Mucosa of gallbladder (tissue), 1 donor: ENCODE measurements at places on chromosomes 1 and 21. TPM values are rescaled to one million over a fixed set of nuclear protein-coding genes. Genes with fewer than 3 reads are reported as not detected.

CR1L gene
- not detected for total RNA-seq

ZBTB8B gene
- 0.03 TPM for total RNA-seq

ATP6V1G3 gene
- not detected for total RNA-seq

RPTN gene
- total RNA-seq: not detected

DNA sequence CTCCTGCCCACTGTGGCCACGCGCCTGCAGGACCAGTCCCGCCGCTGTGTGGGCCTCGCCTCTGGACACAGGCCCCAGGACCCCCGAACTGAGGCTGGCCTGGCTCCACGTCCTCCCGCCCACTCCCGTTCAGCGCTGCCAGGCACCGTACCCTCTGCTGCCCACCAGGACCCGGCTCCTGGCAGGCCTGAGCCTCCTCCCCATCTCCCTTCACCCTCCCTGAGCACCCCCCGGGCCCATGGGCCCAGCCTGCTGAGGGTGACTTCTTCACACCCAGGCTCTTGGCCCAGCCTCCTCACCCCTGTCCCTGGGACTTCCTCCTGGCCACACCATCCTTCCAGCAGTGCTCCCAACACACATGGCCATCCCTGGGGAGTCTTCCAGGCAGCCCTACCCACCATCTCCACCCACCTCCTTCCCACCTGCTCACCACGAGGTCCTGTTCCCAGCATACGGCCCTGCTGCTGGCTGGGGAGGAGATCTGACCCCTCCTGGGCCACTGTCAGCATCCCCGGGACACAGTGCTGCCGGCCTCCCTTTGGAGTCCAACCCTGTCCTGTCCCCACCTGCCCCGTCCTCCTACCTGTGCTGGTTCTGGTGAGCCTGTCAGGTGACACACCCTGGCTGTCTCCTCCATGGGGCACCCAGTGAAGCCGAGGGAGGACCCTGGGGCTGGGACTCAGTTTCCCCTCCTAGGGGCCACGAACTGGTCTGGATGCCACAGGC, 53.7 kb downstream of the SLX9 start:
- no peak for DNase-seq

DNA sequence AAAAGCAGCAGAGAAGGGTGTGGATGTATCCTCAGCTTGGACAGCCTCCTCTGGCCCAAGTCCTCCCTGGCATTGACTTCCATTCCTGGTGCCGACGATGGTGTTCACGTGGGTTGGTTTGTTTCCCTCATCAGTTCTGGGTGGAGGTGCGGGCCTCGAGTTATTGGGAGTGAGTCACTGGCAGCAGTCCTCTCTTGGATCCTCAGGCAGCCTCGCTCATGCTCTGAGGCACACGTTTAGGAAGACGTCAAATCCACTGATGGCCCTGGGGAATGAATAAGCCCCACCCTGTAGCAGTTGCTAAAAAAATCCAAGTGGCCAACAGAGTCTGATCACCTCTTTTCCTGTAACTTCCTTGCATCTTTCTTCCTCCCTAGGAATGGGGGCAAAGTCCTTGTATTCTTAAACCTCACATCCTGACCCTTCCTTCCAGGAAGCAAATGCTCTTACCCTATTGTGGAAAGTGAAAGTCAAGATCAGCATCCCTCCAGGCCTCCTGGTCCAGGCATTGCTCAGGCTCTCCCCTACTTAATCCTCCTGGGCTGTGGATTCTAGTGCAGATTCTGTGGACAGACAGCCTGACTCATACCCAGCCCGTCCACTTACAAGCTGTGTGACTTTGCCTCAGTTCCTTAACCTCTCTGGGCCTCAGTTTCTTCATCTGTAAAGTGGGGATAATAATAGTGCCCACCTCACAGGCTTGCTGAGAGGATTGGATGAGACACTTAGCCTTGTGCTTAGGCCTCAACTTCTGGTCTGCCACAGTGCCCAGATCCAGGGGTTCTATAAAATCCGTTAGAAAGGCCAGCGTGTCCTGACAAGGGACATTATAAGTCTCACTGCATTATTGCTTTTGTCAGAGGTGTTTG, 111.1 kb downstream of the TLR5 start:
- peak; percentile 65 for DNase-seq

GRCh38 chr1:33244809-33245186, 11.5 kb upstream of the ZNF362 start:
- DNase-seq: no peak

- DNase-seq: peak; percentile 85
Observed at GRCh38 chr1:183783767-183784637, 20.9 kb upstream of the RGL1 start.

DNA sequence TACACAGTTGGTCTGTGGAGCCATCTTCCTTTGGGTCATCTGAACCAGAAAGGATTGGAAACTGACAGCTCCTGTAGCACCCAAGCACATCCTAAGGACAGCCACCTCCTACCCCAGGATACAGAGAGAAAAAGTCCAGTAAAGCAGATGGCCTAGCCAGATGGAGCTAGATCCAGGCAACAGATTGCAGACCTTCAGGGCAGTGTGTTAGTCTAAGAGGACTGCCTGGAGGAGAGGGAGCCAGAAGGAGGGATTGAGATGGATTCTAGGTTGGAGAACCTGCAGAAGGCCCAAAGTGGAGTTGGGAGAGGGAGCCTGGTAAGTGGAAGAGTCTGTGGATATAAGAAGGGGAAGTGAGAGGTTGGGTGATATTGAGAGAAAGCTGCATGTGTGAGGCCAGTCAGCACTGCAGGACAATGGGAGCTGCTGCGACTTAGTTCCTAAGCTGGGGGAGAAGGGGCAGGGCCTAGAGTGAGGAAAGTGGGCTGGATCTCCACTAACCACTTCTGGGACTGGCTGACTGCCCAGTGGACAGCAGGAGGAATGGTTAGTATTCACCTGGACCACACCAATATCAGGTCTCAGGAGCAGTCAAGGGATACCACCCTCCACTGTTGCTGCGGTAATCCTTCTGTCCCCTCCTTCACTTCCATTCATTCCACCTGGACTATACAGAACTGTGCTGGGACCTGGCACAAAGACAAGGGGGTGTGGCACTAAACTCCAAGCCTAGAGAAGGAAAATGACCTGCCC, 13.4 kb downstream of the BCAN start:
- no peak for DNase-seq

GRCh38 chr1:169200319-169200718, 93.8 kb downstream of the ATP1B1 start:
- DNase-seq: no peak

GRCh38 chr1:214123061-214123784, 135.4 kb downstream of the PROX1 start:
- peak; percentile 65 for DNase-seq

- DNase-seq: no peak
Observed at GRCh38 chr21:33434770-33435360, 31.7 kb downstream of the IFNGR2 start.

DNA sequence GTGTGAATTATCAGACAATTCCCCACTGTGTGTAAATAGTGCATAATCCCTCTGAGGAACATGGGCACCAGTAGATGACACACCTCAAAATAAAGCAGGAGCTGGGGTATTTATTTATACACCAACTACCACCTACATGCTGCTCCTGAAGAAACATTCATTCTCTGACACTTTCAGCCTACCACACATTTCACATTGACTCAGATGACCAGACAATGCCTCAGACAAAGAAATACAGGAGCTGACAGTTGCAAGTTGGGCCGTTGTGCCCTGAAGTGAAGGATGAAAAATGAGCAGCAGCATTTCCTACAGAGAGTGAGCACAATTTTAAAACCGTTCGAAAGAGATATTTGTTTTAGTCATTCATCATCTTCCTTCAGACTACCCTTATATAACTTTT, 63.2 kb downstream of the RGS2 start:
- no peak for DNase-seq

GRCh38 chr1:193406901-193407300, 220.5 kb upstream of the B3GALT2 start:
- no peak for DNase-seq

DNA sequence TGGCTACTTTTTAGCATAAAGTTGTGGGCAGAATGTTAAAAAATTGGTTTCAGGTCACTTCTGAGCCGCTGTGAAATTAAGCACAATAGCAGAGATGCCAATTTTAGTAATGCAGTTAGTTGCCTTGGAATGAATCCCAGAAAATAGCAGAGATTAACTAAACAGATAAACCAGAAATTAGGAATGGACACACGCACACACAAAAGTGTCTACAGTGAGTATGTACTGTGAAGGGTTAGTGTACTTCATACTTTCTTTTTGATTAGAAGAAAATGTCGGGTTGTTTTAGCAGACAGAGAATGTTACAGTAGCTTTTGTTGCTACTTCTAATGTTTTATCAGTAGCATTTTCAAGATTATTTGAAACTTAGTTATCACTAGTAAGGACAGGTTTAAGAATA, 106.7 kb downstream of the LEPR start:
- DNase-seq: no peak

DNA sequence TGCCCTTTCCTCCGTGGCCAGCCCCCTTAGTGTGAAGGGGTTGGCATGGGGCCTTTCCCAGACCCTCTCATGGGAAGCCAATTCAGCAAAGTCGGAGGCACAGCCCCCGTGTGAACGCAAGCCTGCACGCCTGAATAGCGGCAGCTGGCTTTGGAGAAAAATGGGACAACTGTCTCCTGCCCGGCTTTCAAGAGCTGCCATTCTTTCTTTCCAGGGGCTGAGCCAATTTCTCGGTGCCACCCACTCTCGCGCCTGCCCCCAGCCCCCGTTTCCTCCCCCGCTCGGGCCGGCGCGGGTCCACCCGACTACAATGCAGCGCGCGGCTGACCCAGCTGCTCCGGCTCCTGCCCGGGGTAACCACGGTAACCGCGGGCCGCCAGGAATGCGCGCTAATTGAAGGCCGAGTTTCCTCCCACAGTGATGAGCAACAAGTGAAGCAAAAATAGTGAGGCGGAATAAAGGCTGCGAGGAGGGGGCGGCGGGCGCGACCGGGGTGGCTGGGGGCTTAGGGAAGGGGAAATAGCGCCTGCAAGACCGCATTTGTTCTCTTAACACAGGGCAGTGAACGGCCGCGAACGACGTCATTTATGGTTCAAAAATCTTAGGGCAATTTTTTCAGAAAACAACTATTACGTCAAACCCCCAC, 27.8 kb downstream of the ILDR2 start:
- no peak for DNase-seq

- no peak for DNase-seq
Observed at GRCh38 chr1:17881761-17882160, 126.6 kb downstream of the ACTL8 start.

- DNase-seq: no peak
Observed at GRCh38 chr1:103122983-103123720, 14.8 kb upstream of the COL11A1 start.

DNA sequence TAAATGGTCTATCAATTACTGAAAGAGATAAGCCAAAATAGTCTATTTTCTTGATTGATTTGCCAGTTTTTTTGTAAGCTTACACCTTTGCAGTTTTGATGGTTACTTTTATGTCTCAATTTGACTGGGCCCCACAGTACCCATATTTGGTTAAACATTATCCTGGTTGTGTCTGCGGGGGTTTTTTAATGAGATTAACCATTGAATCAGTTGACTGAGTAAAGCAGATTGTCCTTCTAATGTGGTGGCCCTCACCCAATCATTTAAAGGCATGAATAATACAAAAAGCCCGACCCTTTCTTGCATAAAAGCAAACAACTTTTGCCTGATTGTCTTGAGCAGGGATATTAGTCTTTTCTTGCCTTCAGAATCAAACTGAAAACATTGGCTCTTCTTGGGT, 650.0 kb upstream of the RGS18 start:
- DNase-seq: no peak

GRCh38 chr21:35469498-35469897, 420.4 kb upstream of the RUNX1 start:
- no peak for DNase-seq

- no peak for DNase-seq
Observed at GRCh38 chr1:182869241-182869666, 30.1 kb downstream of the DHX9 start.

DNA sequence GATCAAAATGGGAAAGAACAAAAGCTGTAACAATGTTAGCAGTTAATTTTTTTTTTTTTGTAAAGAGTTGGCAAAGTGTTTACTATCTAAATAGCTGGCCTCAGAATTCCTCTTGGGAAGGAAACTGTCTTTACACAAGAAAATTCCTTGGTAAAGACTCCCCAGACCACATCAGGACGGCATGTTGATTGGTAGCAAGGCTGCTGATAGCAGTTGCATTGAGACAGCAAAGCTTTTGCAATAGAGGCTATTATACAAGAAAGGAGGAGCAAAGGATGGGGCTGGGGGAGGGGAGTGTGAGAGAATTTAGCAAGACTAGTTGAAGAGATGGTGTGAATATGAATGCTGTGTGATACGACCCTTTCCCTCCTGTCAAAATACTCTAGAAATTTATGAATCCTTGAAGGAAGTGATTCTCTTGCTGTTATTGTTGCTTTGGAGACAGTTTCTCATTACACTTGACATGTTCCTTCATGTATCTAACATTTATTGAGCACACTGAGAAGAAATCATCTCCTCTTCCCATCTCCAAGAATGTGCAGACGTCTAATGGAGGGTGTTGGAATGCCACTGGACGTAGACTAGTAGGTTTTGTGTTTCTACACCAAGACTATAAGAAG, 355.6 kb downstream of the SIPA1L2 start:
- DNase-seq: no peak

DNA sequence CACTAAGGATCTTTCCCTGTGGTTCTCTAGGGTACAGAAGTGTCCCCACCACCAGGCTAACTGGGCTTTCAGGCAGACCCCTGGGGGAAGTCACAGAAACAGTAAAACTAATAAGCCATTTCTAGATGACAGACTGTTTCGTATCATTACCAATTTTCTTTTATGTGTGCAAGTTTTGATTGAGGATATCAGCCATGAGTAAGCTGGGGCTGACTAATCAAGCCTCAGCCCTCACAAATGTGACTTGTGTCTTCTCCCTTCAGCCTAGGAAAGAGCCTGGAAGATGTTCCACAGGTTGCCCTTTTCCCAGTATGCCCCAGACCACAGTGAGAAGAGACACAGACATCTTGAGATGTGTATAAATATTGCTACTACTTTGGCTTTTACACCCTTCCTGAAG, 10.5 kb downstream of the PTGFRN start:
- DNase-seq: no peak

- DNase-seq: no peak
Observed at GRCh38 chr1:23699280-23700179, 7.9 kb downstream of the RPL11 start.

DNA sequence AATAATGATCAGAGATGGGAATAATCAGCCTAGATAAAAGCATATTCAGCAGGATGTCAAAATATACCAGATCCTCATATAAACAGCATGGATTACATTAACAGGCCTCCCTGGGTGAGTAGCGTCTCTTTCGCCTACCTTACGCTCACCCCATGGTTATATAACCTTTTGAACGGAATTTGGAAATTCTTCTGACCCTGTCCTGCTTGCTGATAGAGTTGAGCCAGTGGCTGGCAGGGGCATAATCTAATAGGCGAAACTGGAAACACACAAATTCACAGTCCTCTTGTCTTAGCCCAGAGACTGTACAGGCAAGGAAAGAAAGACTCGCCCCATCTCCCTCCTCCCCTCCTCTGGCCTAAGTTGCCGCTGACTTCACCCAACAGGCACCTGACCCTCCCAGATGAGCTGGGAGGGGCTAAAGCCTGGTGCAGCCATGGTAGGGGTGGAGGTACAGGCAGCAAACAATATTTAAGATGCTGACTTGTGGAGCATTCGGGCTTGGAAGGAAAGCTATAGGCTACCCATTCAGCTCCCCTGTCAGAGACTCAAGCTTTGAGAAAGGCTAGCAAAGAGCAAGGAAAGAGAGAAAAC, at the start of gene ANGPTL7:
ANGPTL7 (plus strand) TSS at position 498 of the 594 bp plus-strand sequence. CDS start 225 bp downstream, outside the sequence.
- DNase-seq: no peak
